ENCODE measurements at places on chromosomes 5 and 9. TPM values are rescaled to one million over a fixed set of nuclear protein-coding genes. Genes with fewer than 3 reads are reported as not detected.

DNA sequence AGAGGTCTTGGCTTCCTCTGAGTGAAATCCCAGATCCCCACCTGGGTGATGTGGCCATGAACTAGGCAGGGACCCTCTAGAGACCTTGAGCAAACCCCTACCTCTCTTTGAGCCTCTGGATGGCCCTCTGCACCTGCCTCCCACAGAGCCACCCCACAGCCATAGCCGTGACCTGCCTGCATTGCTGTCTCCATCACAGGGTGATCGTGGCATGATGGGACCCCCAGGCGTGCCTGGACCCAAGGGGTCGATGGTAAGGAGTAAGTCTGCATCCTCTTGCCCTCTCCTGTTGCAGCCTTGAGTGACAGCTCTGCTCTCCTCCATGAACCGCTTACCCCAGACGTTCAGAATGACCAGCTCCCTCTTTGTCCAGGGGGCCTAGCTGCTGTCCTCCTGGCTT is 70.5 kb upstream of the ORM1 start:
- H3K27ac ChIP-seq, result no peak overlapping the region
- no peaks in the 10 kb centered on the region for H3K36me3 ChIP-seq
- H3K27me3 ChIP-seq, result no peaks in the 10 kb centered on the region
- DNase-seq, result no peak
- H3K4me1 ChIP-seq, result no peaks in the 10 kb centered on the region

DNA sequence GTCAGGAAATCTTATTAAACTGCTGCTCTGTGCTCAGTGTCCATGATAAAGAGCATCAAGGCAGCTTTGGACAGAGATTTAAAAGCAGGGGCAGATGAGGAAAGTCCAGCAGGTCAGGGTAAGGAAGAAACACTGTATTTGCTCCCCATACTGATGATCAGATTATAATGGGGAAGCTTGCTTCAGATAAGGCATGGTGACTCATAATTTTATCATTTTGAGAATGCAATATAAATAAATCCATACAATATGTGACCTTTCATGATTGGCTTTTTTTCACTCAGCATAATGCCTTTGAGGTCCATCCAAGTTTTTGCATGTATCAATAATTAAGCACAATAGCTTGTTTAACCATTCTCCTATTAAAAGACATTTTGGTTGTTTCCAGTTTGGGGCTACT is 48.1 kb upstream of the LHFPL2 start:
- no peaks in the 10 kb centered on the region for H3K27me3 ChIP-seq
- no peak overlapping the region for H3K27ac ChIP-seq
- no peaks in the 10 kb centered on the region for H3K36me3 ChIP-seq
- H3K4me1 ChIP-seq, result no peaks in the 10 kb centered on the region
- DNase-seq, result no peak
- no peak overlapping the region for H3K4me3 ChIP-seq

DNA sequence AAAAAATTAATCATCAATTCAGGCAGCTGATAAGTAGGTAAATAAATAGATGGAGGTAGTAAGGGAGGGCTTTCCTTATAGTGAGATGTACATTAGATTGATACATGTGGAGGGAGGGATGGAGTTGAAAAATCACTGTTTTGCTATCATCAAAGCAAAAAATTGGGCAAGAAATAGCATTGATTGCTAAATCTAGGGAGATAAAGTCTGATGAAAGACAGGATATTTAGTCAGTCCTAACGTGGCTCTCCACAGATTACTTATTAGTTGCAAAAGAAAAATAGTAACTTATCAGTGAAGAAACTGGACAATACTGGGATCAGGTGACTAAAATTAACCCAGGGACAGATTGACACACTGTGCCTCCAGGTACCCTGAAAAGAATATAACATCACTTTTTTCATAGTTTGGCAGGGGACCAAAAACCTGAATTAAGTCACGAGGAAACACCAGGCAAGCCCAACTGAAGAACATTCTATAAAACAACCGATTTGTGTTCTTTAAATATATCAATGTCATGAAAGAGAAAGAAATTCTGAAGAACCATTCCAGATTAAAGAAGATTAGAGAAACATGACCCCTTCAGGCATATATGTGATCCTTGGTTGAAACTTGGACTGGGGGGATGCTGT is 27.1 kb upstream of the GOLPH3 start:
- H3K4me3 ChIP-seq, result no peak overlapping the region
- no peaks in the 10 kb centered on the region for H3K36me3 ChIP-seq

DNA sequence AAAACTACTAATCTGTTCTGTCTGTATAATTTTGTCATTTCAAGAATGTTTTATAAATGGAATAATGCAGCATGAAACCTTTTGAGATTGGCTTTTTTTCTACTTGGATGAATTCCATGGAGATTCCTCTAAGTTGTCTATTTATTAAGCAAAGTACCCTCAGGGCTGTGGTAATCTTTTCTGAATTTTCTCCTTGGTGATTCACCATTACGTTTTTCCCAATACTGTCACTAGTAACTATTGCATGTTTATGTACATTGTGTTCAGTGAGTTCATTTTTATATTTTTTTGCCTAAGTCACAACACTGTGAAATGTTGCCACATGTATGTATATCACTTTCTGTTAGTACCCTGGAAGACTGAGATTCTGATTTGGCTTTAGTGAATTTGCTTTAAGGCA is 177.0 kb upstream of the GRIN3A start:
- no peak for DNase-seq
- H3K4me3 ChIP-seq, result no peak overlapping the region
- H3K27ac ChIP-seq, result no peak overlapping the region
- no peaks in the 10 kb centered on the region for H3K4me1 ChIP-seq

DNA sequence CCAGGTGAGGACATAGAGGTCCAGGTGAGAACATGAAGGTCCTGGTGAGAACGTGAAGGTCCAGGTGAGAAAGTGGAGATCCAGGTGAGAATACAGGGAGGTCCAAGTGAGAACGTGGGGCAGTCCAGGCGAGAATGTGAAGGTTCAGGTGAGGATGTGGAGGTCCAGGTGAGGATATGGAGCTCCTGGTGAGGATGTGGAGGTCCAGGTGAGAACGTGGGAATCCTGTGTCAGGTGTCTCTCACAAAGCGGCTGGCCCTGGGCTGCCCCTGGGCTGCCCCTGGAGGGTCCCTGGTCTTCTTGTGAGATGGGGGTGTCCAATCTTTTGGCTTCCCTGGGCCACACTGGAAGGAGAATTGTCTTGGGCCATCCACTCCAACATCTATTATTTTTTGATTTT is 133.4 kb downstream of the MRPL36 start:
- no peak overlapping the region for H3K27ac ChIP-seq
- no peak for DNase-seq
- no peak overlapping the region for H3K4me3 ChIP-seq
- H3K27me3 ChIP-seq, result no peaks in the 10 kb centered on the region
- no peaks in the 10 kb centered on the region for H3K4me1 ChIP-seq

DNA sequence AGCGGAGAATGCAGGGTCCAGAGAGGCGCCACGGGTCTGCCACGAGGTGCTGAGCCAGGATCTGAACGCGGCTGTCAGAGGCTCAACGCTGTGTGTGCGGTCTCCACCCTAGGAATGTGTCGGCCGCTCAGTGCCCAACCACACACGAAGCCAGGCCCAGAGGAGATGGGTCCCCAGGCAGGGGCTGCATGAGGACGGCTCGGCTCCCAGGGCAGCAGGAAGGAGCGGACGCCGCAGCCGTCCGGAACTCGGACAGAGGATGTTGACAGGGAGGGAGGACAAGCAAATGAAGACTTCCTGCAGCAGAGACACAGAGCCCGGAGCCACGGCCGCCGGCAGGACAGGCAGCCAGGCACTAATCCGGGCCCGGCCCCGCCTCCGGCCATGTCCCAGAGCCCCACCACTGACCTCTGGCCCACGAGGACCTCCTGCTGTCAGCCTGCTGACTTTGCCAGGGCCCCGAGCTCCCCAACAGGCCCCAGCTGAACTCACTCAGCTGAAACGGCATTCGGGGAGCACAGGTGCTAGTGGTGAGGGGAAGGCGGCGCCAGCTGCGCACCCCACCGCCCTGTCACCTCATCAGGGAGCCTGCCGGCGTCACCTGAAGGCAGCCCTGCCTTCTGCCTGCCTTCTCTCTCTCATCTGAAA is 12.7 kb downstream of the VAV2 start:
- no peaks in the 10 kb centered on the region for H3K36me3 ChIP-seq
- no peaks in the 10 kb centered on the region for H3K4me1 ChIP-seq
- no peaks in the 10 kb centered on the region for H3K27me3 ChIP-seq
- H3K27ac ChIP-seq, result no peak overlapping the region

DNA sequence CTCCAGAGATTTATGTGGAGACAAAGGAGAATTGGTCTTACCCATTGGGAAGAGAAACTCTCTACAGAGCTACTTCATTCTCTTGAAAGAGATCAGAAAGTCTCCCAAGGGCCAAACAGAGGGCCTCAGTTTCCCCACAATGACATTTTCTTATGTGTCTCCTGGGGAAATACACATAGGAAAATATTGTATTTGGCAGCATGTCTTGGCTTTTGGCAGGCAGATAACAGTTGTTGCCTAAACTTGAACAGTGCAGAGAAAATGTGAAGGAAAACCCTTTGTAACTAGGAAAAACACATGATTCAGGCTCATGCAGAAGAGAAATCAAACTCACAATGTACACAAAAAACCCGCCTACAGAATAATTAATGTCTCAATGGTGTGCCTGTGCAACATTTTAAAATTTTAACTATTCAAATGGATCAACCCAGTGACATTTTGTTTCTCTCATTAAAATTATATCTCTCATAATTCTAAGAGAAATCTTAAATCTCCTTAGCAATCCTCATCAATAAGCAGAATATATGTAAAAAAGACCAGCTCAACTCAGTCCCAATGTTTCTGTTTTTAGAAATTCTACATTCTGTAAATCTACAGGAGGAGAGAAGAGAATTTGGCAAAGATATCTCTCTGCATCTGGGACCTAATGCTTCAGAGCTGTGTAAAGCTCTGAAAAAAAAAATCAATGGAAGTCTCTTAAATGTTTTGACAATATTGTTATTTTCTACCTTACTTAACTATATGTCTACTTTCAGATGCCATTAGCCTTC is 205.1 kb downstream of the ADAMTSL1 start:
- H3K4me1 ChIP-seq, result no peaks in the 10 kb centered on the region
- H3K27me3 ChIP-seq, result no peaks in the 10 kb centered on the region
- no peak for DNase-seq
- no peak overlapping the region for H3K4me3 ChIP-seq

- no peaks in the 10 kb centered on the region for H3K4me1 ChIP-seq
- no peaks in the 10 kb centered on the region for H3K36me3 ChIP-seq
- no peaks in the 10 kb centered on the region for H3K27me3 ChIP-seq
- H3K4me3 ChIP-seq, result no peak overlapping the region
- no peak for DNase-seq
Measured at GRCh38 chr9:132003896-132004295, 75.8 kb downstream of the MED27 start.

GRCh38 chr9:93177676-93178075 is 6.3 kb upstream of the WNK2 start:
- no peak for DNase-seq
- H3K4me3 ChIP-seq, result no peak overlapping the region
- no peaks in the 10 kb centered on the region for H3K36me3 ChIP-seq
- H3K27me3 ChIP-seq, result no peaks in the 10 kb centered on the region

- H3K36me3 ChIP-seq, result no peaks in the 10 kb centered on the region
- no peaks in the 10 kb centered on the region for H3K27me3 ChIP-seq
- H3K4me1 ChIP-seq, result peaks cover under 1% of the 10 kb centered on the region
- no peak for DNase-seq
Measured at GRCh38 chr9:128903871-128904620, 16.7 kb upstream of the PHYHD1 start.

GRCh38 chr5:16712178-16712577 is 95.4 kb upstream of the RETREG1 start:
- H3K36me3 ChIP-seq, result no peaks in the 10 kb centered on the region
- no peak overlapping the region for H3K27ac ChIP-seq
- H3K4me1 ChIP-seq, result no peaks in the 10 kb centered on the region
- no peaks in the 10 kb centered on the region for H3K27me3 ChIP-seq
- DNase-seq, result no peak

- no peaks in the 10 kb centered on the region for H3K27me3 ChIP-seq
- no peak overlapping the region for H3K27ac ChIP-seq
- no peak overlapping the region for H3K4me3 ChIP-seq
- H3K4me1 ChIP-seq, result no peaks in the 10 kb centered on the region
Measured at GRCh38 chr5:68450245-68450852, 234.8 kb downstream of the PIK3R1 start.

- no peaks in the 10 kb centered on the region for H3K27me3 ChIP-seq
- no peak overlapping the region for H3K4me3 ChIP-seq
- no peak for DNase-seq
Measured at GRCh38 chr5:107329850-107330249, 340.9 kb downstream of the EFNA5 start.

DNA sequence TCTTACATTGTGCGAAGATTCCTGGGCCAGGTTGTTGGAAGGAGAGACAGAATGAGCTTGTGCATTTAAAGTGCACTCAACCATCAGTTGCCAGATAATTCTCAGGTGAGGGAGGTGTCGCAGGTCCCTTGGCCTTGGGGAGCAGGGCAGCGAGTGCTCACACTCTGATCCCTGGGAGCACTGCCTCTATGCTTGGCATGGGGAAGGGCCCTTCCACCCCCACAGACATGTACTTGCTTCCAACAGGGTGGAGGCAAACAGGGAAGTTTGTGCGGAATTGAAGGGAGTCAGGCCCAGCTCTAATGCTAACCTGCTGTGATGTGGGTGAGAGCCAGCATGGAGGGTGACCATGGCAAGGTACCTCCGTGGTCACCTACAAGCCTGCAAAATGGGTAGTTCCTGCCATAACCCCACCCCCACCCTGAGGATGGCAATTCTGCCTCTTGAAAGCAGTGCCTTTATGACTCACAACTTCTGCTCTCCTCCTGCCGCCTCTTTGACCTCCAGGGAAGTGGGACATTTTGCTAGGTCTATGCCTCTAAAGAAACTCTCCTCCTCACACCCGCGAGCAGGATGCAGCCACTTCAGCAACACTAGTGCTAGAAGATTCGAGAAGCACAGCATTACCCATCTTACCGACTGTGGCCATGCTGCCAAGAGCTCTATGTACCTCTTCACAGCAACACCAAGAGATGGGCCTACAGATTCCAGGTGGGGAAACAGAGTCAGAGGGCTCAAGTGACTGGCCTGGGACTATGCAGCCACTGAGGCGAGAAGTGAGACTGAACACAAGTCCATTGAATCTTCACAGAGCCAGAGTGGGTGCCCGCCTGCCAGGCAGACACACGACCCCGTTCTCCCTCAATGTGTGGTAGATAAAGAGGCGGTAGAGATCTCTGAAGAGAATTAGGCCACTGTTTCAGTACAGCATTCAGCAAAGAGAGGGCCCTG is 22.1 kb upstream of the SLC25A51 start:
- H3K27ac ChIP-seq, result no peak overlapping the region
- no peak overlapping the region for H3K4me3 ChIP-seq
- no peaks in the 10 kb centered on the region for H3K27me3 ChIP-seq

GRCh38 chr9:94719878-94720277 is 6.6 kb upstream of the AOPEP start:
- no peaks in the 10 kb centered on the region for H3K27me3 ChIP-seq
- no peak for DNase-seq
- no peaks in the 10 kb centered on the region for H3K36me3 ChIP-seq
- no peak overlapping the region for H3K27ac ChIP-seq

The TNPO1 gene
- total RNA-seq, result 78.2 TPM

The IFNA21 gene
- not detected for total RNA-seq

The SCGB3A2 gene
- total RNA-seq, result not detected

The FBXW11 gene
- 35.9 TPM for total RNA-seq

The PCDHGC5 gene
- total RNA-seq, result 7.5 TPM

The DRD1 gene
- 0.82 TPM for total RNA-seq

The DIPK1B gene
- total RNA-seq, result 20.8 TPM

The CDHR2 gene
- total RNA-seq, result not detected

The CA9 gene
- not detected for total RNA-seq

Data from uterus (tissue), 4 donors.